Left renal cortex interstitium (tissue), 4 donors: ENCODE measurements at places on chromosomes 5 and 9.

DNA sequence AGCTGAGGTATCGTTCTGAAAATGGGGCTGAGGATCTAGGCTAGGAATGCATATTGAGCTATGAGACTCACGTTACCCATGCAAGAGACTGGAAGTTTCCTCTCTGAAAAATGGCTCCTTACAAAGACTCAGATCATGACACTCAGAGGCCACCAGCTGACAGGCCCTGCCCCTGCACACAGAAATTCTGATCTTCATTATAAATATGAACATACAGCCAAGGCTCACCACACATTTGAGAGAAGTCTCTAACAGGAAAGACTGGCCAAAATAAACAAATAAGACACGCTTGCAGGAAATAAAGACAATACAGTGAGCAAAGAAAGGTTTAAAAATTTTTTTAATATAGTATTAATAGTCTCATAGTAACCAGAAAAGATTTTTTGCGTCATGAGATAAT lies 365.9 kb downstream of the NFIB start:
- no peak for DNase-seq

DNA sequence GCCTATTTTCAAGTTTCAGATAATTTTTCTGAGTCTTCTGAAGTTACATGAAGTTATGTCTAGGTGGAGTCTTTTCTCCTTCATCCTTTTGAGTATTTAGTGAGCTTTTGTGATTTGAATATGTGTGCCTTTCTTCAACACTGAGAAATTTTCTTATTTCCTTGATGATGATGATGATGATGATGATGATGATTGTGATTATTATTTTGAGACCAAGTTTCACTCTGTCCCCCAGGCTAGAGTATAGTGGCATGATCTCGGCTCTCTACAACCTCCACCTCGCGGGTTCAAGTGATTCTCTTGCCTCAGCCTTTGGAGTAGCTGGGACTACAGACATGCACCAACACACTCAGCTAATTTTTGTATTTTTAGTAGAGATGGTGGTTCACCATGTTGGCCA lies 26.2 kb downstream of the ENTREP1 start:
- DNase-seq, result no peak

GRCh38 chr9:114273461-114273881 lies 49.4 kb upstream of the ORM1 start:
- no peak for DNase-seq

DNA sequence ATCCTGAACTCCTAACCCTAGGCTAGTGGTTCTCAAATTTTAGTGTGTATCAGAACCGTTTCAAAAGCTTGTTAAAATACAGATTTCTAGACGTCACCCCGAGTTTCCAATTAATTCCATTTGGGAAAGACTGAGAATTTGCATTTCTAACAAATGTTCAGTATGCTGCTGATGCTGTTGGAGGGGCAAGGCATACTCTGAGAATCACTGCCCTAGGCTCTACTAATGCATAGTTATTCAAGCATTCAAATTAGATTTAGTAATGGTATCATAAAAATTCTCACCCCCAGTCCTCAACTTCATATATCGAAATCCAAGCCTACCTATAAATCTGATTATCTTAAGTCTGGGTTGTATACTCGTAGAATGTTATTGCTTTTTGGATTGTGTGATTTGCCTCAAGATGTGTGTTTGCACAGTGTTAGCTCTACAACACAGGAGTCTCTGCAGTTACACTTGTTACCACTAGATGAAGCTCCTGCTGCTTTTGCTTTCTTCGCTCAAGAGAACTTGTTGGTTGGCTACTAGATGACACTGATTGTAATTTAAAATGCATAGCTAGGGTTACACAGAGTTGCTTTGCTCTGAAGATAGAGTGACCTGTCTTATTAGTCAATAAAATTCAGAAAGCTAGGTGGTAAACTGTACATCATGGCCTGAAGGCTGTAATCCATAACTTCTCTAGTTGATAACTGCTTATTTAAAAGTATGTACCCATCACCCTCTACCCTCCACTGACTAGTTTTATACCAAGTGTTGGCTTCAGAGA lies 7.5 kb upstream of the ERAP2 start:
- DNase-seq, result no peak

DNA sequence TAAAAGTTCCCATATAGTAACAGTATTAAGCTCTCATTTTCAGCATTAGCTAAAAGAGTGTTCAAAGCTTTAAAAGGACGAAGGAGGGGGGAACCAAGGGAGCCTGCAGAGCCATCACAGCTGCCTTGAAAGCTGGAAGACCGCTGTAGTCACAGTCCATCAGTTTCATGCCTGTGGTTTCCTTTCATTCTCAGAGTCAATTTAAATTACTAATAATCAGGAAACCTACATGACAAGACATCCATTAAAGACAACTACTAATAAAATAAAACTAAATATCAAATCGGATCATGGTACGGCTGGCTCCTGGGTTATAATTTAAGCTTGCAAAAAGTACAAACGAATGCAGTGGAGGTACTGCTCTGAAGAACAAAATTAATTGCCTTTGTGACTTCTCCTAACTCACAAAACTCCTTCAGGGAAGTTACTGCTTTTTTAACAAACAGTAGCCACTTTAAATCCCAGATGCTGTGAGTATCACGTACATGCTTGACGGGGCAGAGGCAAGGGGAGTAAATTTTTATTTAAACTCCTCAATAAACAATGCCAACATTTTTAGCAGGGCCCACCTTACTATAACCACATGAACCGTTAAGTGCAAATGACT lies 213.5 kb downstream of the DENND1A start:
- DNase-seq, result peak; percentile 38

DNA sequence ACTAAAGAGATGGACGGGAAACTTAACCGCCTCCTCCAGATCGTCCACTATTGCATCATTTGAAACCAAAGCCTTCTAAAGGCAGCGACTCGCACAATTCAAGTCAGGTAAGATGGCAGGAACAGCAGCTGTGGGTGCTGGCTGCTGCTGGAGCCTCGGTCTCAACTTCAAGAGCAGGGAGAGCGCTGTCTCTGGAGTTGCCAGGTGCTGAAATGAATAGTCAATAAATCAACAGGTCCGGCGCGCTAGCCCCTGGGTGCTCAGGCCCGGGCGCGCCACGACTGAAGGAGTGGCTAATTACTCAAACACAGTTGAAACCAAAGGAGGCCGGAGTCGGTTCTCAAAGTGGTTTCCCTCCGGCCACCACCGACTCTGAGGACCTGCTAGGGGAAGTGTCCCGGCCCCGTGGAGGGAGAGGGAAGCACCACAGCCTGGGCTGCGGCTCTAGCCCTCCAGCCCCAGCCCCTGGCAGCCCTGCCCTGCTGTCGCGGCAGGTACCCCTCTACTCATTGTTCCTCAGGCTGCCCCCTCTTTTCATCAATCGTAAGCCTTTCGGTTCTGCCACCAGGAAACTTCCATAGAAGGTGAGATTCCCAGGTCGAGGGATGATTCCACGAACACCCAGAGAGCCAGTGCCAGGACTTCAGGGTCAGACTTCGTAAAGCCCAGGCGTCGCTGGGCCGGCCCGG lies 804 bp downstream of the TTC39B start:
- peak; percentile 75 for DNase-seq

GRCh38 chr5:76391014-76391413 lies 12.1 kb upstream of the IQGAP2 start:
- DNase-seq, result no peak

DNA sequence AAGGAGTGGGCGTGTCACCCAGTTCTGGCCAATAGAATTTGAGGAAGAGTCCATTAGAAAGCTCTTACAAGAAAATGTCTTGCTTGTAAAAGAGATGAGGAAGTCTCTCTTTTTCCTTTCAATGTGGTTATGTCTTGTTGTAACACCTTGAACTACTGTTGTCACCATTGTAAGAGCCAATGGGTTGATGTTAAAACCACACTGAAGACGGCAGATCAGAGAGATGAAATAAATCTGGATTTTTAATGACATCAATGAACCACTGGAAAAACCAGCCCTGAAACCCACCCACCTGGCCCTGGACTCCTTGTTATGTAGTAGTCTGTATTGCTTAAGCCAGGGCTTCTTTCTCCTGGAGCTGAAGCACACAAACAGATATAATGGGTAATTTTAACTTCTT lies 83.8 kb upstream of the ERCC6L2 start:
- no peak for DNase-seq

DNA sequence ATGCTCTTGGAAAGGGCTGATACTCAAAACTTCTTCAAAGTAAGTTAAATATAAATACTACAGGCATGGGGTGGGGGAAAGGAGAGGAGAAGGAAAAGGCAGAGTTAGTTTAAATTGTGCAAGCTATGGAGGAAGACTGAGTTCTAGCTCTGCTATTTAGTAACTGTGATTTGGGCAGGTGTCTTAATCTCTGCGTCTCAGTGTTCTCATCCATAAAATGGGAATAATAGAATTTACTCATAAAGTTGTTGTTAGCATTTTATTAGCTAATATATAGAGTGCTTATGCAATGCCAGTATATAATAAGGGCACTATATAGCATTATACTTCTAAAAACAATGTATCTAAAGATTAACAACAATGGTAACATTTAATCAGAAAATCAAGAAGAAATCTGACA lies 12.7 kb upstream of the PURA start:
- DNase-seq, result no peak

GRCh38 chr9:92603100-92603499 lies 66.8 kb downstream of the IPPK start:
- DNase-seq, result no peak

GRCh38 chr9:126156898-126157297 lies 169.7 kb upstream of the MVB12B start:
- DNase-seq, result no peak

GRCh38 chr9:97749928-97750327 lies 52.8 kb upstream of the XPA start:
- no peak for DNase-seq

GRCh38 chr5:2003690-2004365 lies 121.1 kb upstream of the IRX4 start:
- DNase-seq, result no peak

DNA sequence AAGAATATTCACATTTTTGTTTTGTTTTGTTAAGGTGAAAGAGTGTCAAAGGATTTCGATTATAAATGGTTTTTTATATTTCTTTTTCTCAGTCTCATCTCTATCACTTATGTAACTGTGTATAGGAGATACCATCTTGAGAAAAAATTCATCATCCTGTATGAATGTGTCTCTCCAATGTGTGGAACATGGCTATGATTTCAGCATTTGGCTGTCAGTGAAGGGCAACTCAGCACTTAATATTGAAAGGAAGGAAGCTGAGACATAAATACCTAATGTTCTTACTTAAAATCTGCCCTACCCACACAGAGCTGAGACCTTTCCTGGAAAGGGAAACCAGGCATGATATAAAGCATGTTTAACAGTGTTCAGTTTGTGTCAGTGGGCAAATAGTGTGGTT lies 474.2 kb upstream of the RIOK2 start:
- no peak for DNase-seq

DNA sequence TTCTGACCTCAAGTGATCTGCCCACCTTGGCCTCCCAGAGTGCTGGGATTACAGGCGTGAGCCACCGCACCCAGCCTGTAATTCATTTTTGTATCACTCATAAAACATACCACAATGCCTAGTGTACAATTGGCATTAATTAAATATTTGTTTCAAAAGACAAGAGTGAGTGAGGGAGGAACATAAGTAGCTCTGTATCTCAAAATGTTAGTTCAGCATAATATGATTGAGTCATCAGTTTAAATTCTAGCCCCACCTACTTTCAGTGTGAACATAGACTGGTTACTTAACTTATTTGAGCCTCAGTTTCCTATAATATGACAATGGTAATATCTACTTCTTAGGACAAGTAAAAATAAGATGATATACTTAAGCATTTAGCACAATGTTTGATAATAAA lies 26.9 kb downstream of the INVS start:
- no peak for DNase-seq
